ENCODE measurements at places on chromosomes 7 and 10. TPM values are rescaled to one million over a fixed set of nuclear protein-coding genes. Genes with fewer than 3 reads are reported as not detected.

Gene SLC39A12
- 0.22 TPM for total RNA-seq

Gene GPER1
- total RNA-seq: 1.2 TPM

Gene NCF1
- total RNA-seq: not detected

Gene TMEM139
- 5.4 TPM for total RNA-seq

Gene COL28A1
- 0.60 TPM for total RNA-seq

Gene SLC29A4
- 7.3 TPM for total RNA-seq

Gene PTN
- total RNA-seq: 207 TPM

Gene PLXNA4
- total RNA-seq: 0.49 TPM

Gene ACSM6
- not detected for total RNA-seq

Gene OPN1SW
- 0.46 TPM for total RNA-seq

Gene CCL26
- not detected for total RNA-seq

- DNase-seq: no peak
These were observed 18.2 kb downstream of the PAXIP1 start for GRCh38 chr7:154984601-154985188.

GRCh38 chr10:60848126-60848525, 69.8 kb downstream of the CDK1 start:
- DNase-seq: no peak

- no peak for DNase-seq
These were observed 44.8 kb upstream of the LOXL4 start for GRCh38 chr10:98312822-98313221.

- no peak for DNase-seq
These were observed 63.1 kb downstream of the EEPD1 start for GRCh38 chr7:36216063-36216684.

DNA sequence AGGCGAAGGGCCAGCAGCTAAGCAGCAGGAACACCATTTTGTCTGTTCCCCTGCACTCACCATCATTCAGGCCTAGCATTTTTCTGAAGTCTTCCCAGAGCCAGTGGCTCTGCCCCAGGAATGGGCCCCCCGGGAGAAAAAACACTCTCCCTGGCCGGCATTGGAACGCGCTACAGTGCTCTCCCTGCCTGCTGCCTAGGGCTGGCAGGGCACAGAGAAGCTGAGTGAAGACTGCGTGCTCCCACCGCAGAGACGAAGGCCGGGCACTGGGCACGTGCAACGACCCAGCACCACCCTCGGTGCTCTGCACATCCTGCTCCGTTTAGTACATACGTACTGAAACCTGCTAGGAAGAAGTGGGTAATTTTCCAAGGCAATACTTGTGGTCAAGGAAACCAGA, 34.4 kb downstream of the HSPA12A start:
- no peak for DNase-seq

DNA sequence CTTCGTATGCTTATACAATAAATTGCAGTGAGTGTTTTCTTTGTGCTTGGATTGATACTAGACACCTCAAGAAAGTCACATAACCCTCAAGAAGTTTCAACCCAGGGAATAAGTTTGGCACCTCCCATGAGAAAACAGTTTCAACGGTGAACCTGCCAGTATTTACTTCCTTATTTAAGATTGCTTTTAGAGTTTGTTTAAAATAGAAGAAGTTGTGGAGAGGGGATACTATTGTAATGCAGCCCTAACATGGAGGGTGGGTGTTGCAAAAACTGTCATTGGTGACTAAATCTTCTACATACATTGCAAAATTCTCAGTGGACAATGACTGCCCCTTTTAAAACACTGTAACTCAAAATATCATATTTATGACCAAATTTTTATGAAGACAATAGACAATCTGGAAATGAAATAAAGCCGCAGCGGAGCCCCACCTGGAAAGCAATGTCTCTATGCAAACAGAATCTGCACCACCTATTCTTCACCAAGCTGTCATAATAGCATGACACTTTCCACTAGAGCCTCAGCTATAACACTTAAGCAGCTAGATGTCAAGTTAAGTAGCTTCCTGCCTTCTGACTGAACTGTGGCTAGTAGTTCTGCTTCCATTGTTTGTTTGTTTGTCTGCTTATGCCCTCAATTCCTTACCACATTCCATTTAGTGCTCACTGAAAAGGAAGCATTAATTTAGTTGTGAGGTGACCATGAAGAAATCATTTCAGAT, 98.2 kb downstream of the MDFIC start:
- no peak for DNase-seq

- no peak for DNase-seq
These were observed 11.9 kb downstream of the POLR1F start for GRCh38 chr7:19696926-19697325.

- DNase-seq: no peak
These were observed 202.9 kb downstream of the ZNF365 start for GRCh38 chr10:62577076-62577475.

GRCh38 chr7:82778021-82778420, 334.4 kb upstream of the CACNA2D1 start:
- DNase-seq: no peak

DNA sequence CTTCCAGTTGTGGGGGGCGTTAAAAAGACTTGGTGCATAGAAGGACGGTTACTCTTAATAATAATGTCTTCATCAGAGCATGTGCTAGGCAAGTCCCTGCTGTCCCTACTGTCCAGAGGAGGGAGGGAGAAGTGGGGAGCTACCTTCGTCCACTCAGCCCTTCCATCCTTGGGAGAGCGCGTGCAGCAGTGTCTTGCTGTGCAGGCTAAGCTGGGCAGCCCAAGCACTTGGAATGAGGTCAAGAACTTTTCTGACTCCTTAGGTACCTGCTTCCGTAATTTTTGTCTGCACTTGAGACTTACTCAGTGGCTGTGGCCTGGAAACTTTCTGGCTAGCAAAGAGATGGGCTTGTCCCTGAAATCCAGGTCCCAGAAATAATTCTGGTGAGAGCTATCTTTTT, 265.9 kb upstream of the SORCS1 start:
- no peak for DNase-seq

DNA sequence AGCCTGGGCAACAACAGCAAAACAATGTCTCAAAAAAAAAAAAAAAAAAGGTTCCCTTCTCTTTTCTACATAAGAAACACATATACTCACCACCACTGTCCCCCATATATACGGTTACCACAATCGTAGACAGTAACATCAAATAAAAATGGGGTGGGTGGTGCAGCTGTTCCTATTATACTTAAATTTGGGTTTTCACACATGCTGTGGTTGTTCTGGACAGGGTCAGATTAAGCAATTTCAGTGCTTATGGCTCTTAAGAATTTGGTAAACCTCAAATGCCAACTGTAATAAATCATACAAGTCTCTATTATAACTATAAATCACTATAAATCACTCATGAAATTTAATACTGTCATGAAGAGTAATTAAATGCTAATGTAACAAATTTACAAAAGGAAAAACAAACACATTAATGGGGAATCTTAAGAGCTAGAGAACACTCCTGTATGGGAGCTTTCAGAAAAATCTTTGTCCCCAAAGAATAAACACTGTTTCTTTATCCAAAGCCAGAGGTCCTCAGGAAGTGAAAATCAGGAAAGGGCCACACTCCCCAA, 143.6 kb downstream of the GLI3 start:
- DNase-seq: no peak

- no peak for DNase-seq
These were observed 53.6 kb downstream of the INSIG1 start for GRCh38 chr7:155351120-155351870.

DNA sequence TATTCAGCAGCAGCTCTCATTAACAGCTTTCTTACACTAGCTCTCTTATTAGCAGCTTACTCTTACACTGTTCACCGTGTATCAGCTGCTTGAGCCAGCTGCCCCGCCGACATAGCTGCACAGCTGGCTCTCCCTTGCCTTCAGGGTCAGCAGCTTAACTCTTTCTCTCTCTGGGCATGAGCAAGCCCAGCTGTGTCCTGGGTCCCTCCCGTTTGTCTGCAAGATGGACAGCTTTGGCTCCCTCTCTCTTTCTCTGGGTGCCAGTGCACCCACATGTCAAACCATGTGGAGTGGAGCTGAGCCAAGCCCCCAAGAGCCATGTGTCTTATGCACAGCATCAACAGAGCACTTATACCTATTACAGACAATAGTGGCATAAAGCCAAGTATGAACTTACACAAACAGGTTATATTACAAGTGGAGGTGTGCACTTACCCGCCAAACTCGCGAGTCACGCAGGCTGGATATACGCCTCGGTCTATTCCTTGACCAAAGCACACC, 35.7 kb upstream of the MTPAP start:
- DNase-seq: peak; percentile 82

DNA sequence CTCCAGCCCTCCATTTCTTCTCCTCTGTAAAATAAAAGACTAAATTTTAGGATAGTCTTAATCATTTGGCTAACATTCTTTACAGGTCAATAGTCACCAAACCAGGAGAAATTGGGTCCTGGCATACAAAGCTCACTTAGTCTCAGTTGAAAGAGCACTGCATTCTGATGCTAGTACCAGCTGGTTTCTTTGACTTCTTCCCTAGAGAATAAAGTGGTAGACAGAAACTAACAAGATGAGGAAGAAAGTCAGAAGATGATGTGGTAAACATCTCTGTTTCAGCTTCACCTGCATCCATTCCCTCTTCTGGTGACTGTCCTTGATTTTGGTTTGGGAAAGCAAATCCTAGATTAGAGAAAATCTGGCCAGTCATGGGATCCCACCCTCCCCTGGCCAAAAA, 37.2 kb downstream of the NKX2-3 start:
- DNase-seq: no peak

DNA sequence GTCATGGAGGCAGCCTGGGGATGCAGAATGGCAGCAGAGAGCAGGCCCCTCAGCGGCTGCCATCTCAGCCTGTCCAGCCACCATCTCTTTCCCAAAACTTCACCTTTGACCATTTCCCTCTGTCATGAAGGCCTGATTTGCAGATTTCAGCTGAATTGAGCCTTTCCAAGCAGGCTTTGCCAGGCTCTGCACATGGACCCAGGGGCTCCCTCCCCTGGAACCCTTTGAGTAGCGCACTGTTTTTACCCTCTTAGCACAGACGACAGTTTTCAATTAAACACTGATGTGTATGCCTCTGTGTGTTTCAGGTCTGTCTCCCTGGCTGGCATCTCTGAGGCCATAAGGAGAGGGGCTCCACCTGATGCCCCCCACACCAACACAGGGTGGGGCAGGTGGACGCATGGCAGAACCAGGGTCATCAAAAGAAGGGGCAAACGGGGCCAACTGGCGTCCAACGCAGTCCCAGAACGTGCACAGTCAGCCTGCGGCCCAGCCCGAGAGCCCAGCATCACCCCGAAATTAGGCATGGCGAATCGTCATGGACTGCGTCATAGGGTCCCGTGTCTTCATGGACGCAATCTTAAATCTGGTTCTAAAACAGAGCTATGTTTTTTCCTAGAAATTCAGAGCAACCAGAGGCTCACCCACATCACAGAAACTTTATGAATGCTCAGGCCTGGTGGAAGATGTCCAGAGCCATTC, 185.0 kb upstream of the TCERG1L start:
- peak; percentile 40 for DNase-seq

GRCh38 chr10:35892526-35892925, 250.4 kb upstream of the FZD8 start:
- DNase-seq: no peak

DNA sequence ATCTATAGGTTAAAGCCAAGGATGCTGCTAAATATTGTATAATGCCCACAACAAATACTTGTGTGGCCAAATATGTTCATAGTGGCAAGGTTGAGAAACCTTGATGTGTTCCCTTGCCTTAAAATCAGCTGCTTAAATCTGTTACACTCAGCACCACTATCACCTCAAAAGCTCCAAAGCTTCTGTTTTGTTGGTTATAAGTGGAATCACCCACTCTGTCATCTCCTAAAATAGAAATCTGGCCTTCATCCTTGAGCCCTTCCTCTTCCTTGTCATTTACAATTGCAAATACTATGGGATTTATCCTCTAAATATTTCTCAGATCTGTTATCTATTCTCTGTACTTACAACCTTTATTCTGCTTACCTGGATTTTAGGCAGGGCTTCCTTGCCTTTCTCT, 61.4 kb downstream of the CPED1 start:
- DNase-seq: no peak

DNA sequence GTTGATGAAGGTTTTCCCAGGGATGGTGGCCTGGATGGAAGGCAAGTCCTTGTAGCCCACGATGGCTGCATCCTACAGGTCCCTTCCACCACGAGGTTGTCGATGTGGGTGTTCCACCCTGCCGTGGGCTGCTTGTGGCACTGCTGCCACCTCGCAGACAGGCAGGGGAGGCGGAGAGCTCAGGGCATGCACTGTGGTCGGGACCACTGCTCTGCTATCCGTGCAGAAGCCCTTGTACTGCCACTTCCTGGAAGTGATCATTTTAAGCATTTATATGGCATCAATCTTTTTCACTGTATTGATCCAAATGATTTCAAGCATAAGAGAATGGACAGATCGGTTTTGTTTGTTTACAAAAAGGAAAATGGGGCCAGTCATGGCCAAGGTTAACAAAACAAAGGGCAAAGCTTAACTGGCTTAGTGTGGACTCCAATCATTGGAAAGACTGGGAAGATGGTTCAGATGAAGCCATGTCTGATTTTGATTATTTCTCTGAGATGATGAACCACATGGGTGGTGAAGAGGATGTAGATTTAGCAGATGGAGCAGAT, 8.2 kb upstream of the CYP17A1 start:
- no peak for DNase-seq

DNA sequence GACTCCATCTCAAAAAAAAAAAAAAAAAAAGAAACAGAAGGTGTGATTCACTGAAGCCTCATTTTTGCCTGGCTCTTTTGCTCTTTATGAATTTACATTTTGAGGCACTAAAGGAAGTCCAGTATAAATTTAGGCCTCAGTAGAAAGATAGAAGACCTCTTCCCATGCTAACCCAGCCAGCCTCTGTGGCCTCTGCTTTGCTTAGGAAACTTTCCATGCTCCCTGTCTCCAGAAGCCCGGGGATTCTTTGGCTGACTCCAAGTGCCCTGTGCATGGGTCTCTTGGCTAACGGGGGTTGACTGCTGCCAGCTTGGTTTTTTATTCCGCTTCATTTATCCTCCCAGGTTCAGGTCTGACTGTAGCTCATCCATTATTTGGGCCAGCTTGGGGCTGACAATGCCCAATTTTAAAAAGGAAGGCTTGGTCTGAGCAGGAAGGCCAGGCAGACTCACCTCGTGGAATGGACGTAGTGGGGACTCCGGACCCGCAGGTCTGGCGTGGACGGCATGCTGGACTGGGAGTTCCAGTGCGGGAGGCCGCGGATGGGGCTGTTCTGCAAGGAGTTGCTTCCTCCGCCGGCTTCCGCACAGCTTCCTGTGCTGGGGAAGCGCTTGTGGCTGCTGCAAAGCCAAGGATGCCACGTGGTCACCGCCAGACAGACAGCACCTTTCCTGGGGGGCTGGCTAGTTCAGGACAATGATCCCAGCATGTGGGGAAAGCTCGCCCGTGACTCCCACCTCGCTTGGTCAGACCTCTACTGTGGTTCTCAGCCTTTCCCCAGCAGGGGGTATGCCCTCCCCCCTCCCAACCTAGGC, 72.3 kb downstream of the PRPF18 start:
- DNase-seq: no peak

GRCh38 chr7:98619450-98620321, 2.6 kb downstream of the NPTX2 start:
- peak; percentile 67 for DNase-seq

GRCh38 chr7:108235451-108236061, 105.4 kb upstream of the LAMB4 start:
- DNase-seq: no peak
